Peyer's patch (tissue), 4 donors: ENCODE measurements at places on chromosomes 13 and 19.

GRCh38 chr13:22793598-22794134 lies 387.1 kb upstream of the SGCG start:
- DNase-seq, result no peak

- DNase-seq, result no peak
Observed at GRCh38 chr13:99153219-99153618, 47.4 kb upstream of the UBAC2 start.

GRCh38 chr19:48879025-48879637 lies 6.9 kb downstream of the PPP1R15A start:
- DNase-seq, result no peak

DNA sequence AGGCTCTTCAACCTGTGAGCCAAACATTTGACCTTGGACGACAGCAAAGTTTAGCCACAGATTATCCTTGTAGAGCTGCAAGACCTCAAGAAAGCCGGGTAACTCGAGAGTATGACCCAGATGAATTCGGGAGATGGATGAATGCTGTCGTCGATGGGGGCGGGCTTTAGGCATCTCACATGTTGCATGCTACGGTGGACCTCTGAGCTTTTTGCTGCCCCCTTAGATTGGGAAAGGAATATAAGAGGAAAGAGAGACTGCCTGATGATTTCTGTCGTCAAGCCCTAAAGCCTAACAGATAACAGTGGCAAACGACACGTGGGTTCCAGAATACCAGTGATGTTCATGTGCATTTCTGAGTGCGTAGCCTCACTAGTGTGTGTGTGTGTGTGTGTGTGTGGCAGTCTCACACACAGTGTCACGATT lies 730 bp upstream of the ABCC4 start:
- no peak for DNase-seq

DNA sequence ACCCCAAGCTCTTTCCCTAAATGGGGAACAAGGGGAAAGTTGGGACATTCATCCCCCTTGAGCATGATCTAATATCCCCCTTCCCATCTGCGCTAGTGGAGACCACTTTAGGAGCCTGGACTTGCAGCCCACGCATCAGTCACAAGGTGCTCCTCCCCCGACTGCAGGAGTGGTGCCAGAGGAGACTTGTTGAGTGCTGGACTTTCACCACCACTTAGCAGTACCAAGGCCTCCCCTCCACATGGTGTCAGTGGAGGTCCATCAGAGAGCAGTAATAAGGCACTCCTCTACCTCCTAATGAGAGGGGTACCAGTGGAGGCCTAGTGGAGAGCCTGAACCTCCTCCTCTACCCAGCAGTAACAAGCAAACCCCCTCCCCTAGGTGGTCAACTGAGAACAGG lies 22.5 kb downstream of the CAB39L start:
- DNase-seq, result no peak

- DNase-seq, result no peak
Observed at GRCh38 chr13:49272296-49272695, 24.6 kb downstream of the CDADC1 start.

DNA sequence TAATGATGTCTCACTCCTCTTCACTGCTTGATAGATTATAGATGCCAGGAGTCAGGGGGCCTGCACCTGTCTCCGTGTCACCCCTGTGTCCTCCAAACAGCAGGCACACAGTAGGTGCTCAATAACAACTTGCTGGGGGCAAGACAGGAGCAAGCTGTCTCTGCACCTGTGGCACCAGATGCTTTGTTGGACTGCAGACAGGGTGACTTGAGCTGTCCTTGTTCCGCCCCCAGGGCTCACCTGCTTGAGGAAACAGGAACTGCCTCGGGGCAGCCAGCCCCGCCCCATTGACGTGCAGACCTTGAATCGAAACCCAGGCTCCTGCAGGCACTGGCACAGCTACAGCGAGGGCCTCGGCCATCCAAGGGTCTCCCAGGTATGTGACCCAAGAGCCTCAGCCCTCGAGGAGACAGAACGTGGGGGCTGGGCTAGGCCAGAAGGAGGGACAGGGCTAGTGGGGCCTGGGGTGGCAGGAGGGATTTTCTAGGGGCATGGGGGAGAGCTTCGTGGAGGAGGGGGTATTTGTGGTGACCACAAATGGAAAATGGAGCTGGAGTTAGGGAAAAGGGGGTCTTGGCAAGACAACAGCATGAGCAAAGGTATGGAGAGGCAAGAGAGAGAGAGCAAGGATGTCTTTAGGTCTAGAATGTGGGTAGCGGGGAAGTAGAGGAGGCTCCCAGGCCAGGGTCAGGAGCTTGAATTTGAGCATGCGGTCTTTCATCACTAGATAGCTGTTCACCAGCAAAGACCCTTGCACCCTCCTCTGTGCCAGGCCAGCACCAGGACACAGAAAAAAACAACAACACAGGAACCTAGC lies at the start of gene HSH2D:
HSH2D (plus strand) TSS at position 287 of the 817 bp plus-strand sequence. CDS start 5,066 bp downstream, outside the sequence.
- peak; percentile 98 for DNase-seq

DNA sequence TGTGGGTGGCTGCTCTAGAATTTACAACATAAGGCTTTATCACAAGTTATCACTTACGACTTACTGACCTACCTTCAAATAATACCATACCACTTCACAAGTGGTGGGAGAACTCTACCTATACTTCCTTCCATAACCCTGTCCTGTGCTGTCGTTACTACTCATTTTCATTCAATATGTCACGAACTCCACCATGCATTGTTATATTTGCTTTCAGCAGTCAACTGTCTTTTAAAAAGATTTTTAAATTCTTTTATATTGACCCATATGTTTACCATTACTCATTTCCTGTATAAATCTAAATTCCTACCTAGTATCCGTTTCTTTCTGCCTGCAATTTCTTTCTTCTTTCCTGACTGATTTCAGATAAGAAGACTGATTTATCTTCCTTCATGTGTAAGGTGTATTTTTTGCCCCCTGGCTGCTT lies 200.0 kb downstream of the KLF12 start:
- no peak for DNase-seq

GRCh38 chr19:10431254-10431942 lies 11.1 kb downstream of the PDE4A start:
- DNase-seq, result no peak

GRCh38 chr13:62781866-62782265 lies 1366.2 kb upstream of the PCDH20 start:
- DNase-seq, result no peak

DNA sequence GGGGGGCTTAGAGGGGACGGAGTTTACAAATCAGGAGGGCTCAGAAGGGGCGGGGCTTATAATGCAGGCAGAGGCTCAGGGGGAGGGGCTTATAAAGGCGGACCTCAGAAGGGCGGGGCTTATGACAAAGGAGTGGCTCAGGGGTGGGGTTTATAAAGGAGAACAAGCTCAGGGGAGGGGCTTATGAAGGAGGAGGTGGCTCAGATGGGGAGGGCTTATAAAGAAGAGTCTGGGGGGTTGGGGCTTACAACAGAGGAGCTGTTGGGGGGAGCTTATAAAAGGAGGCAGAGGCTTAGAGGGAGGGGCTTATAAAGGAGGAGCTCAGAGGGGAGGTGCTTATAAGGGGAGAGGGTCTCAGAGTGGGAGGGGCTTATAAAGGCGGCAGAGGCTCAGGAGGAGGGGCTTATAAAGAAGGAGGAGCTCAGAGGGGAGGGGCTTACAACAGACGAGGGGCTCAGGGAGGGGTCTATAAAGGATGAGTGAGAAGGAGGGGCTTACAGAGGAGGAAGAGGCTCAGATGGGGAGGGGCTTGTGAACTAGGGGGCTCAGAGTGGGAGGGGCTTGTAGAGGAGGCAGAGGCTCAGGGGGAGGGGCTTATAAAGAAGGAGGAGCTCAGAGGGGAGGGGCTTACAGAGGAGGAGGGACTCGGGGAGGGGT lies 1.0 kb downstream of the SMIM24 start:
- peak; percentile 42 for DNase-seq

DNA sequence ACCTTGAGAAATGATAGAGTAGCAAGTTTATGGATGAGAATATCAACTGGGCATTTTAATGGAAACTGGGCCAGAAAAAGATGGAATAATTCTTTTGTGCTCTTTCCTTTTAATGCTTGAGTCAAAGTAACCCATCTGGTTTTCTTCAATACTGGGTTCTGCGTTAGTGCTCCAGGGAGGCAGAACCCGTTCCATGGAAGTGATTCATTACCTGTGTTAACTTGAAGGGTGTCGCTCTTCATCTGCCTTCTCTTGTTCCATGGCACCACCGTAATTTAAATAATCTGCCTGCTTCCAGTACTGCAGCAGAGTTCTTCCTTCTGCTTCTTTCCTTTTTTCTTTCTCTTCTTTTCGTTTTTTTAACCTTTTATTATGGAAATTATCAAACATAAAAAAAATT lies 14.7 kb upstream of the USP12 start:
- DNase-seq, result no peak

GRCh38 chr13:45807520-45808099 lies 43.9 kb downstream of the SIAH3 start:
- DNase-seq, result peak; percentile 50

GRCh38 chr13:73467125-73467524 lies 408.3 kb downstream of the KLF5 start:
- DNase-seq, result no peak

- DNase-seq, result no peak
Observed at GRCh38 chr13:70183041-70183440, 74.8 kb upstream of the KLHL1 start.

DNA sequence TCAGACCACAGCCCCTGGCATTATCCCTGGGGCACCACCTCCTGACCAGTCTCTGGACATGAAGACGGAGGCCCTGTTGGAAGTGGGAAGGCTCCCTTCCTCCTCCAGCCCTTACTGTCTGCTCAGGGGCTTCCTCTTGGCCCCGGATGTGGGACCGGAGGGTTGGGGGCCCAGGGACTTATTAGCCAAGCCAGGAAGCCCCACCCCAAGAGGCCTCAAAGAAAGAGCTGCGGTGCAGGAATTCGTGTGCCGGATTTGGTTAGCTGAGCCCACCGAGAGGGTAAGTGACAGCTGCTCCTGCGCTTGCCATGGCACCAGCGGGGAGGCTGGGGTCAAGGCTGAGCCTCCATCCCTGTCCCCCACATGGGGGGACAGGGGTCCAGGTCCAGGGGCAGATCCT lies at the start of gene RETN:
RETN (plus strand) TSS at position 208 of the 400 bp plus-strand sequence. CDS start 278 bp downstream, outside the sequence.
- DNase-seq, result no peak

GRCh38 chr13:107568181-107568580 lies 647.2 kb downstream of the LIG4 start:
- DNase-seq, result no peak

GRCh38 chr13:111204438-111205177 lies 89.5 kb downstream of the ARHGEF7 start:
- DNase-seq, result no peak

DNA sequence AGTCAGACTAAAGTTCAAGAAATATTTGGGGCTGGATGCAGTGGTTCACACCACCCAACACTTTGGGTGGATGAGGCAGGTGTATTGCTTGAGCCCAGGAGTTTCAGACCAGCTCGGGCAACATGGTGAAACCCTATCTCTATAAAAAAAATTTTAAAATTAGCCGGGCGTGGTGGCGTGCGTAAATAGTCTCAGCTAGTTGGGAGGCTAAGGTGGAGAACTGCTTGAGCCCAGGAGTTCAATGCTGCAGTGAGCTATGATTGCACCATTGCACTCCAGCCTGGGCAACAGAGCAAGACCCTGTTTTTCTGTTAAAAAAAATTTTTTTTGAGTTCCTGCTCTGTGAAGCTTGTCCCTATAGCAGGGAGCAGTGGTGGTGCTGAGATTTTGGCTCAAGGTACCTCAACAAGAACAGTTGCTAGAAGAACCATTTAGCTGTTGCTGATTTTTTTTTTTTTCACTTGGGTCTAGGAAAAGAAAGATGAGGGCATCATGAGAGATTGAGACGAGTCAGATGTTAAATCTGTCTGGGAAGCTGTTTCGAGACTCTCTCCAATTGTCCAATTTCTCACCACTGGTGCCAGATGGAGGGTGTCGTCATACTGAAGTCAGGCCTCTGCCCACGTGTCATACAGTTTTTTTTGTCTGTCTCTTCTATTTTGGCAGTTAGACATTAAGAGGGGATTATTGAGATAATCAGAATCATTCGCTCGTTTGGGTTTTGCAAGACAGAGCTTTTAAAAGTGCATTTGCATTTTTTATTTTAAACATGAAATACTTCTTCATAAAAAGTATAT lies 3.7 kb downstream of the SLC25A42 start:
- DNase-seq, result no peak

DNA sequence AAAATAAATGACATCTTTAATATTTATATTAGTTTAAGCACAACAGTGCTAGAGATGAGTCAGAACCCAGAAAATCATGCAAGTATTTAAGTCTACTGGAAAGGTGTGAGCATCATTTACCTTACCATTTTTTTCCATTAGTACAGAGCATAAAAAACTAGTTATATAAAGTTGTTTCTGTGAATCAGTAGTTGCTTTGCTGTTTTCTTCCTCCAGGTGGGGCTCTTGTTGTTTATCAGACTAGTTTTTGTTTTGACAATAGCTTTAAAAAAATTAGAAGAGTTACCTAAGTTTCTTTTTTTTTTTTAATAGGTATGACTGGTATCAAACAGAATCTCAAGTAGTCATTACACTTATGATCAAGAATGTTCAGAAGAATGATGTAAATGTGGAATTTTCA lies 12.7 kb downstream of the SUGT1 start:
- DNase-seq, result no peak

DNA sequence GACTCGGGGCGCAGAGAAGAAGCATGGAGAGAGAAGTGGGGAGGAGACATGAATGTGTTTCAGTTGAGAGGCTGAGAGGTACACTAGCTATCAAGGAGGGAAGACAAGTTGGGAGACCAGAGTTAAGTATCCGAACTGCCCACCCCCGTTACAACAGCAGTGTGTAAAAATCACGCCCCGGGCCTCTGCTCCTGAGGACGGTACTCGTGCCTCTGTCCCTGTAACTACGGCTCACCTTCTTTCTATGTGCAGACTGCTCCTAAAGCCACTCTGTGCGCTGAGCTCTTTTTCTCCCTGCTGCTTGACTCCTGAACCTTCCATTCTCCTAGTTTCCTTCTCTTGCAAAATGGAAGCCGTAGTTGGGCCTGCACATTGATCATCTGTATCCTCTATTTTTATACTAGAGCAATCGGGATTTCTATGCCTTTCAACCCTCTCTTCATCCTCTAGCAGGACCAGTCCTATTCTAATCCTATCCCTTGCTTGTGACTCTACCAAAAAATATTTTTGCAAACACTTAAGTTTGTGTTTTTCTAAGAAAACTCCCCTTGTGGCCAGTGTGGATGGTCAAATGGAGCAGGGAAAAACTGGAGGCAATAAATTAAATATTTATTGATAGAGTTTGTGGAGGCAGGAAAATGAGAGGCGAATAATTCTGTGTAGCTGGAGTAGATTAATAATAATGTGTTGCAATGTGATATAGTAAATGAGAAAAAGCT lies 569 bp downstream of the POLR1D start:
- no peak for DNase-seq

- no peak for DNase-seq
Observed at GRCh38 chr13:109243311-109243951, 543.0 kb downstream of the IRS2 start.

DNA sequence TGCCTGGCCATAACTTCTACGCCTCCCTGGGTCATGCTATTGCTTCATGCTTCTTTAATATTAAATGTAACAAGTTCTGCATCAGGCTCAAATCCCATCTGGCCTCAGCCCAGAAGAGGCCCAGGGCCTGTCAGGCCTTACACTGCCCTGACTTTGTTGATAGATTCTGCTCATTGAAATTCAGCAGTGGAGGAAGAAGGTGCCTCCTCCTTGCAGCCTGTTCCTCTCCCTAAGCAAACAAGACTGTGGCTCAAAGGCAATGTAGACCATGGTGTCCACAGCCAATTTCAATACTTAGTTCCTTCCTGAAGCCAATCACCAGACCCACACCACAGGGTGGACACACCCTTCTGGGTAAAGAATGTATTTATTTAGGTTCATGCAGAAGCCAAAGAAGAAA lies 59.4 kb downstream of the LACC1 start:
- DNase-seq, result no peak
